ENCODE measurements at places on chromosomes 6 and 20.
A peak's percentile ranks its signal among the peaks of the same experiment; 100 is the strongest.

GRCh38 chr6:9140172-9140571, 704.8 kb upstream of the SLC35B3 start:
- DNase-seq: no peak

GRCh38 chr6:158361961-158362669, 49.9 kb downstream of the TULP4 start:
- no peak for DNase-seq

DNA sequence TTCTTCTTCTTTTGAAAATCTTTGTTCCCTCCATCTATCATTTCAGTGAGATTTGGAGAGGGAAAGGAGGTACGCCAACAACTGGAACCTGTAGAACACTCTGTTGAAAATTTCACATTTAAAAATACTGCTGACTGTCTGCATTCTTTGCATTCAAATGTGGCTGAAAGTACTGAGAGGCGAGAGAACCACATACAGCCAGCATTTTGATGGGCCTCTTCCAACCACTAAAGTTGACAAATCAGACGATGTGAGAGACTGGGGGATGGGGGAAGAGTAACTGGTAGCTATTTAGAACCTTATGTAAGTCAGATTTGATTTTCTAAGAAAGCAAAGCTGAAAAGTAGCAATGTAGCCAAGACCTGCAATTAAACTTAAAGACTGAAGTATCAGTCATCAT, 77.5 kb downstream of the FKBP5 start:
- peak; percentile 78 for DNase-seq

GRCh38 chr6:157454762-157455714, 74.0 kb downstream of the ZDHHC14 start:
- no peak for DNase-seq

GRCh38 chr20:58208944-58209343, 19.5 kb downstream of the ANKRD60 start:
- DNase-seq: no peak

- no peak for DNase-seq
Measured at GRCh38 chr20:19849341-19850197, 91.5 kb downstream of the RIN2 start.

DNA sequence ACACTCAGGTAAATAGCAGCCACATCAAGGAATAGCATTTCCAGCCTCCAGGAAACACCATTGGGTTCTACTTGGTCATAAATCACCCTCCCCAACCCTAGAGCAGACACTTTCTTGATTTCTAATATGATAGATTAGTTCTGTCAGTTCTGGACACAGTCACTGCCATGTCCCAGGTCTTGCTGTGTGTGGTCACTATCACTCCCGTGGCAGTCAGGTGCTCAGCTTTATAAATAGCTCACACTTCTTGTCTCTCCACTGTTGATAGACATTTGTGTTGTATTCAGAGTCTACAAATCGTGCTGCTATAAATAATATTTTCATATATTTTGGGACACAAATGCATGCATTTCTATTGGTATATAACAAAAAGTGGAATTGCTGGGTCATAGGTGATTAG, 13.3 kb downstream of the HLA-F start:
- no peak for DNase-seq

- peak; percentile 65 for DNase-seq
Measured at GRCh38 chr6:39100358-39100757, 14.6 kb downstream of the SAYSD1 start.

DNA sequence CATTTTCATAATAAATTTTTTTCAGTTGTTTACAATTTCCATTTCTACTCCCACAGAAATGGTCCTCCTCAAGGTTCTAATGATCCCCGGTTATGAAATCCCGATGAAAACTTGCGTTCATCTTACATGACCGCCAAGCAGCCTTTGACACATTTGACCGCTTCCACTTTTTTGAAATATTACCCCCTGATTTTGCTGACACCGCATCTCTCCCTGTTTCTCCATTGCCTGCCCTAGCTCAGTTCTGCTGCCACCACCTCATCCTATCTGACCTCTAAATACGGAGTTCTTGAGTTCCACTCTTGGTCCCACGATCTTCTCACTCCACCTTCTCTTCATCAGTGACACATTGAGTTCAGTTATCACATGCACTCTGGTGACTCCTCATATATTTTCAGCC, 74.1 kb downstream of the SLC35B3 start:
- no peak for DNase-seq

GRCh38 chr6:129846761-129847160, 14.4 kb downstream of the TMEM244 start:
- no peak for DNase-seq

GRCh38 chr6:10042280-10042679, 372.6 kb downstream of the TFAP2A start:
- no peak for DNase-seq

GRCh38 chr6:34178357-34179105, 32.6 kb upstream of the GRM4 start:
- DNase-seq: no peak

DNA sequence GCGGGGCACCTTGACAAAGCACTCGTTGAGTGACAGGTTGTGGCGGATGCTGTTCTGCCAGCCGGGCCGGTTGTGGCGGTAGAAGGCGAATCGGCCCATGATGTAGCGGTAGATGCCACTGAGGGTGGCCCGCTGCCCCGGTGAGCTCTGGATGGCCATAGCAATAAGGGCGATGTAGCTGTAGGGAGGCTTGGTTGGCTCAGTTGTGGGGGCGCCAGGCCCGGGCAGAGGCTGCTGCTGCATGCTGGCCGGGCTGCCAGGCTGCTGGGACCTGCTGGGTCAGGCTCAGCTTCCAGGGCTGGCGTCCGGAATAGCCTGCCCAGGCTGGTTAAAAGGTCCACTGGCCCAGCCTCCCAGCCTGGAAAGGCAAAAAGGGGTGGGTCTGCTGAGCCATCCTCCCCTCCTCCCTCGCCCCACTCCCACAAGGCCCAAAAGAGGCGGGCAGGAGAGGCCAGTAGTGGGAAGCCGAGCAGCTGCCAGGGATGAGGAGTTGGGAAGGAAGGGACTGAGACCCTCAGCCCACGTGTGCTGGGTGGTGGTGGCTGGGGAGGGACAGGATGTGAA, at the start of gene FOXS1:
TSS of gene FOXS1 (minus strand) at position 305 of the 564 bp plus-strand sequence. CDS start at position 243, 62 bp downstream.
- DNase-seq: no peak

DNA sequence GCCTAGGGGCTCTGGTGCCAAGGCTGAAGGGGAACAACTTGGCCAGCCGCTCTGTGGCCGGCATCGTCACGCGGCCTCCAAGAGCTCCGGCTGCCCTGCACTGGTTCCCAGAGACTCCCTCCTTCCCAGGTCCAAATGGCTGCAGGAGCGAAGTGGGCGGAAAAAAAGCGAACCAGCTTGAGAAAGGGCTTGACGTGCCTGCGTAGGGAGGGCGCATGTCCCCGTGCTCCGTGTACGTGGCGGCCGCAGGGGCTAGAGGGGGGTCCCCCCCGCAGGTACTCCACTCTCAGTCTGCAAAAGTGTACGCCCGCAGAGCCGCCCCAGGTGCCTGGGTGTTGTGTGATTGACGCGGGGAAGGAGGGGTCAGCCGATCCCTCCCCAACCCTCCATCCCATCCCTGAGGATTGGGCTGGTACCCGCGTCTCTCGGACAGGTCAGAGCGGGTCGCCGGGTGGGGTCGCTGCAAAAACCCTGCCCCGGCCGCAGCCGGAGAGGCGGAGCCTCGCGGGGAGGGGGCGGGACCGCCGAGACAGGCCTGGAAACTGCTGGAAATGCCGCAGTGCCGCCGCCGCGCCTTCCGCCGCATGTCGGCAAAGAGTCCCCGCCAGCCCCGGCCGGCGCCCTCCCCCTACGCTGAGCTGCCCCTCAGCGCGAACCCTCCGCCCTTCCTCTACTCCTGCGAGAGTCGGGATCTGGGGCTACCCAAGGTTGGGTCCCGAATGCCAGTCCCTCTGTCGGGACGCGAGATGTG, 814 bp upstream of the HSP90AB1 start:
- peak; percentile 96 for DNase-seq
